Activated CD4-positive, alpha-beta T cell treated with anti-CD3 and anti-CD28 coated beads for 24 hours (primary cell): ENCODE measurements at places on chromosomes 12 and 14.

- DNase-seq = no peak
These were observed 122.8 kb downstream of the SLC41A2 start for GRCh38 chr12:104835317-104835716.

GRCh38 chr14:102560458-102561261, 31.8 kb upstream of the RCOR1 start:
- no peak for DNase-seq

- DNase-seq = no peak
These were observed 16.9 kb downstream of the DEPDC4 start for GRCh38 chr12:100249941-100250340.

DNA sequence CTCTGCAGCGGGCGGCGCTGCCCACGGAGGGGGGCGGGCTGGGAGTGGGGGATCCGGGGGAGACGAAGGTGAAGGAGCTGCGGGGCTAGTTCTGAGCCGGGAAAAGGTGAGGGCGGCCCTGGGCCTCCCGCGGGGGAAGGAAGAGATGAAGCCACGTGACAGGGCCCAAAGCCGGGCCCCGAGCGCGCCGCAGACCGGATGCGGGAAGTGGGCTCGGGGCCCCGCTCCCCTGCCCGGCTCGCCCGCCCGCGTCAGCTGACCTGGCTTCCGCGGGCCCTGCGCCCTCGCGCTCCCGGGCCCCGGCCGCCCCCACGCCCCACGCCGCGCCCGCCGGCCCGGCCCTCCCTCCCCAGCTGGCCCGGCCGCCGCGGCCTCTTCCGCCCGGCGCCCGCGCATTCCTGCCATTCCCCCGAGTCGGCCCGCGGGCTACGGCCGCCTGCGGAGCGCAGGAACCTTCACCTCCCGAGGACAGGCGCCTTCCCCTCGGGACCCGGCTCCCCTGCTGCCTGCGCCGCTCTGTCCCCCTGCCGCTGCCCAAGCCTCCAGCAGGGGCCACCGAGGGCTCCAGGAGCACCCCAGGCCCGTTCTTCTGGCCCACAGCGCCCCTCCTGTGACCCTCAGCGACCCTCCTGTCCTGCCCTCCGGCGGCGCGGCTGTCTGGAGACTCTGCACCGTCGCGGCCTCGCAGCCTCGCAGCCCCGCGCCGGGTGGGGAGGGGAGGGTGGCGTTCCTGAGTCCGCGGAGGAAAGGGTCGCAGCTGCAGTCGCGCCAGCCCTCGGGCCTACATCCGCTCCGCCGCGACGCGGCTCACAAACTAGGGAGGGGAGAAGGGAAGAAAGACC, 20.4 kb downstream of the NINJ2 start:
- DNase-seq = peak; percentile 60

DNA sequence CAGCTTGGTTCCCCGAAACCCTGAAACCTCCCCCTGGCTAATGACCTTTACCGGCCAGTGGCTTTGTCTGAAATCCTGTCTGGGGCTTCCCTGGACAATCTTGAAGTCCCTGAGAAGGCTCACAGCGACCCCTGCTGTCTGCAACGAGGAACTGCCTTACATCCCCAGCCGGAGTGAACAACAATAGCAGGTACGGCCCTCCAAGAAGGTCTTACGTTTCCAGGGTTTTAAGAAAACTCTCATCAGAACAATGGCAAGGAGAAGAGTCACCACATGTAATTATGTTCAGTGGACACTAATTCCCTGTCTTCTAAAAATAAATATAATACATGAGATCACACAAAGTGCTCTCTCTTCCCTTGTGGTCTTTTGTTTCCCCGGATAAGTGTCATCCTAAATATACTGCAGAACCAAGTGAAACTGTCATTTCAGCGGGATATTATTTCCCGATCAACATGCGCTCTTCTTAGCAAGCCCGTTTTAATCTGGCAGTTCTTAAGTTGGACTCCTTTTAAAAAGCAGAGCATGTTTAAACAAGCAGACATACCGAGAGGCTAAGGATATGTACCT, 53.3 kb downstream of the RBM19 start:
- DNase-seq = peak; percentile 45
